WTC11 (cell line): ENCODE measurements at places on chromosomes 7 and 10. TPM values are rescaled to one million over a fixed set of nuclear protein-coding genes. Genes with fewer than 3 reads are reported as not detected.

DNA sequence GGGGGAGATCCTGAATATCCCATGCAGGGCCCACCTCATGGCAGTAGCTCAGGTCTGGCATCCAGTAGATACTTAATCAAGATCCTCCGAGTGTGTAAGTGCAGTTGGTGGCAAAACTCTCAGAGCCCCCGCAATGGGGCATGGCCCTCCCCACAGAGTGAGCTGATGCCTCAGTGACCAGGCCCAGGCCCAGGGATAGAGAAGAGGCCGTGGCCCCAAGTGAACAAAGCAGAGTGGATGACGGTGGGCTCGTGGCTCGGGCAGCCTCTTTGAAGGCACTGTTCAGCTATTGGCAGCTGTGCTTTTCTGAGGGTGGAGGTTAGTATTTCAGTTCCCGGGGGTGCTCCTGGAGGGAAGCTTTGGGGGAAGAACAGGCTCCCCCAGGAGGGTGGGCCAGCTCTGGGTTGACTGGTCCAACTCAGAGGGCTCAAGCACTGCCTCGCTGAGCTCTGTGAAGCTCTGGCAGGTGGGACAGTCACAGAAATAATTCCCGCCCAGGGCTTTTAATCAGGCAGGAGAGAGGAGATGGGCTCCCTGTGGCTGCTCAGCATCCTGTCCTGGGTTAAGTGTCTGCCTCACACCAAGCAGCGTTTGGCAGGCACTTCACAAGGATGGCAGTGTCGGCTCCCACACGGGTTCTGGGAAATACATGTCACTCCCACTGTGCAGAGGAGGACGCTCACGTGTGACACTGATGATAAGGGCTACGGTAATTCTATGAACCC is 583.6 kb downstream of the TCERG1L start:
- no peak for DNase-seq

GRCh38 chr10:99647601-99648151 is 11.6 kb upstream of the ENTPD7 start:
- DNase-seq, result no peak

The TCERG1L gene
- 1.5 to 2.1 TPM (median 1.5 TPM) in 3 replicates for total RNA-seq

DNA sequence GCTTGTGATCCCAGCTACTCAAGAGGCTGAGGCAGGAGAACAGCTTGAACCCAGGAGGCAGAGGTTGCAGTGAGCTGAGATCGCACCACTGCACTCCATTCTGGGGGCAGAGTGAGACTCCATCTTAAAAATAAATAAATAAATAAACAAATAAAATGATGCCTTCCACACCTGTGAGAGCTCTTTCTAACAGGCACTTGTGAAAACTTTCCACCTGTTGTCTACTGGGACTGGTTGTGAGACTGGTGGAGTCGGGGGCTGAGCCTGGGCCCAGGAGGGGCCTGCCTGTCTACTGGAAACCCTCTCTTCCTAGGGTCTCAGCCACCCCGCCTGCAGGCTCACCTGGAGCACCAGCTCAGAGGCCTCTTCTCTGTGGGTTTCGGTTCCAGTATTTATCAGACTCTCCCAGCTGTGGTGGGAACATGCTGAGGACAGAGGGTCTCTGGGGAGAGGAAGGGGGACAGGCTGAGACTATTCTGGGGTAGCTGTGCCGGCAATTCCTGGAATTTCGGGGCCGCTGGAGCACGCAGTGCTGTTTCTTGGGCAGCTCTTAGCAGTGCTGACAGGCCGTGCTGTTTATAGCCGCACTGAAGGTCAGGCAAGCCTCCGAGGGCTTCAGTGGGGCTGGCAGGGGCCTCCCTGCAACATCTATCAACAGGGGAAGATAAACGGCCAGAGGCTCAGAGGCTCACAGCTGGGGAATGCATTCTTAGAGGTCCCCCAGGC is 3.8 kb downstream of the LDB3 start:
- no peak for DNase-seq

DNA sequence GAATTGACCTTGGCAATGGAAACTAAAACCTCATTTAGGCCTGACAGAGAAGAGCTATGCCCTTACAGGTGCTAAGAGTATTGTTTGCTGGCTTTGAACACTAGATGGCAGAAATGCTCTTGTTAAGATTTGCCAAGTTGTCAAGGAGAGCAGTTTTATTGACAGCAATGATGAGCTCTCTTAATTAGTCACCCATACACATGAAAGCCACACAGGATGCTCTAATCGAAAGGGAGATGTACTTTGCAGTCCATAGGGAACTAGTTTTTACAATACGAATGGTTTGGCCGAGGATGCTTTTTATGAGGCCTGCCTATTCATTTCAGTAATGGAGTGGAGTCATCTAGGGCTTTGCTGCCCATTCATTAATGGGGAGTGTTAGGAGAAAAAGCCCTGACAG is 45.4 kb upstream of the MBL2 start:
- DNase-seq, result no peak

DNA sequence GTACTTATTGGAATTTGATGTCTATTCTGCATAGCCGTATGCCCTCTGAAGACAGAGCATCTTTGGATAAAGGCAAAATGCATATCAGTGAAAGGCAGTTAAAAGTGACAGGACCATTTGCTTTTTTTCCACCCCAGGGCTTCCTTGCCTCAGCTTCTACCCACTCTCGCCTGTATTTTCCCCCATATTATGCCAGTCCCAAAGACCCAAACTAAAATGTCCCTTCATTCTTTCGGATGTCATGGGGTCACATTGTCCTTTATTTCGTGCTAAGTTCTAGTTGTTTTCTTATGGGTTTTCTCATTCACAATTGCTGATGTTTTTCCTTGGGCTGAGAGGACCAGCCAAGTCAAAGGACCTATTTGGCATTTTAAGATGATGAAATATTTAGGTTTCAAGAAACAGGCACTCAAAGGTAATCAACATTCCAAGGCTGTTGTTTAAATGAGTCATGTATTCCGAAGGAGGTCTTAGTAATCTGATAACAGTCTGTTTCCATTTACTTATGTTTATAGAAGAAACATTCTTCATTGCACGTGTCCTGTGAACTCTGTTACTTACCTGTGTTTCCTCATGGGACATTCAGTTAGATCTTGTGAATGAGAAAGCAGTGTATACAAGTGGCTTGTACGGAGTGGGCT is 74.1 kb downstream of the DNAH11 start:
- no peak for DNase-seq

- no peak for DNase-seq
Observed at GRCh38 chr7:122064971-122065370, 79.1 kb downstream of the AASS start.

The ARMS2 gene
- not detected in 3 replicates for total RNA-seq

DNA sequence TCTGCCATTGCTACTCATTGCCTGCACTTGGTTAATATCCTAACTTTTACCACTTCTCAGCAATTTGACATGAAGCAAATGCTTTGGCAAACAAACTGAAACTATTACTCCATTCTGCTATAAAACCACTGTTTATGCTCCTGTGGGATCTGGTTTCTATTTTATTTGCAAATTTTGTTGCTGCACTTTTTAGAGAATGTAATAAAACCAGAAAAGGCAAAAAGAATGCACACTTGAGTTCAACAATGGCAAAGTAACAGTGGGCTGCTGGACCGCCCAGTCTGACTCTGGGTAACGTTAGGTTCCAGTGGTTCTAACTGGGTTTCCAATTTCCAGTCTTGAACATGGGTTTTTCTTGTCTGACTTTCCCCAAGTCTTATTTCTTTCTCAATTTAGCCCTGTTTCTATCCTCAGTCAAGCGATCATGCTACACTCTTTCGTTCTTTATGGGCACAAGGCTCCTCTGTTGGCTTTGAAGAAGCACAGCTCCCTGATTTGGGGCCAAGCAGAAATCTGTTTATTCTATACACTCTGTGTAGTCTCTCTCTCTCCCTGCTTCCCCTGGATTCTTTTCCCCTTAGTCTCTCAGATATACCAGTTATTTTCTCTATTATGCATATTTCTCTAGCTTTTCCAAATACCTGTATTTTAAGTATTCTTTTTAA is 129.2 kb upstream of the FAM3C start:
- DNase-seq, result no peak

- no peak for DNase-seq
Observed at GRCh38 chr10:22597138-22597537, 117.2 kb downstream of the PIP4K2A start.

DNA sequence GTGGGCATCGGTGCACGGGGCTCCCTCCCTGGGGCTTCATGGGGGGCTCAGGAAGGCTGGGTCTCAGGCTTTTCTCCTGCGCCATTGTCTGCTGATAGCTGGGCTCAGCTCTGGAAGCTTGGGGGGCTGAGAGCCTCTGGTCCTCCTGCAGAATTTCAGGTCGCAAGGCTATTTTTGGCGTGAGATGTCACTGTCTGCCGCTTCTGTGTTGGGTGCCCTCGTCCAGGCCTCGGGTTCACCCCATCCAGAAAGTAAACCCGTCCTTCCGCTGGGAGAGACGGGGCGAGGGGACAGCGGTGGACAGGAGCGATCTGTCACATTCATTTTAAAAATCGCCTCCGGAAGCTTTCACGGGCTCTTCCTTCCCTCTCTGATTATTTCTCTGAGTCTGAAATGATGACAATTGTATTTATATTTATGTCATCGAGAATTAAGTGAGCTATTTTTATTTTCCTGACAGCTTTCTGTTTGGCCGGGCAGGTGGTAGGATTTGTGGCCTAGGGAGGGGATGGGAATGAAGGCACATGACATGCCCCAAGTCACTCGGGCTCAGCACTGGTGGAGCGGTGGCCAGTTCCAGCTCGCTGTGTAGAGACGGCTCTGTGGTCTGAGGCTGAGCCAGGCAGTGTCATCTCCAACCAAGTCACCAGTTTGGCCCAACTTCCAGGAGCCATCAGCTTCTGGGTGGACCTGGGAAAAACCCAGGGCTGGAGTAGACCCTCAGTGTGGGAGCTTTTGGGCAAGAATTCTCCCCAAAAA is 40.7 kb upstream of the AP5Z1 start:
- DNase-seq, result no peak

The GSTO1 gene
- total RNA-seq, result 87.9 to 99.5 TPM (median 99.2 TPM) in 3 replicates

DNA sequence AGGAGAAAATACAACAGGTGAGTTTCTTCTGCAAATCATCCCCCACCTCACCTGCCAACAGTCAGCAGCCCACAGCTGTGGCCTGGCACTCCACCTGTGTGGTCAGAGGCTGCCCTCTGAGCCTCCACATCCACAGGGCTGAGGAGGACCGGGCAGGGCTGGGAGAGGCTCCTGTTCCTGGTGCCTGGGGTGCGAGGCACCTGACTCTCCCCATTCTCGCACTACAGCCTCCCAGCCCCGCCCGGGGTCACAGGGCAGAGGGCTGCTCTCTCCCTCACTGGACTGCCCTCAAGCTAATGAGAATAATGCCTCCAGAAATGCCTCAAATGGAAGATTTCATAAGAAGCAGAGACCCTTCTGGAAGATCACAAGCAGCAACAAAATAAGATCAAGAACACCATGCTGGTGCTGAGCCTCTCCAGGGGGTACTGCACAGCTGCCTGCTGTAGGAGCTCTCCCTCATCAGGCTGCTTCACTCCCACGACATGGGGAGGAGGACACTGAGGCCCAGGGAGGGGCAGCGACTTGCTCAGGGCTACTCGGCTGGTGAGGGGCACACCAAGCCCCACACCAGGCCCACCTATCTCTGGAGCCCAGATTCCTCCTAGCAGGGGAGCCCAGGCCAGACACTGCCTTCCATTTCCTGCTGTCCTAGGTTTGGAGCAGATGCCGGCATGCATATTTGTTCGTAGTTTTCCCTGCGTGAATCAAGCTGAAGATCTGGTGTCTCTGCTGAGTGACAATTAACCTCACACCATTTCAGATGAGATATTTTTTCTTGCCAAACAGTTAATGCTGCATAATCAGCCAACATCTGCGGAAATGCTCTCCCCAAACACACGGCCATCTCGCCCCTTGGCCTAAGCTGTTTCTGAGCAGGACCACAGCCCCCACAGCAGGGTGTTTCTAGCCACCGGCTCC is 76.5 kb downstream of the FAM53B start:
- no peak for DNase-seq

- no peak for DNase-seq
Observed at GRCh38 chr7:655758-656157, 70.7 kb upstream of the DNAAF5 start.

DNA sequence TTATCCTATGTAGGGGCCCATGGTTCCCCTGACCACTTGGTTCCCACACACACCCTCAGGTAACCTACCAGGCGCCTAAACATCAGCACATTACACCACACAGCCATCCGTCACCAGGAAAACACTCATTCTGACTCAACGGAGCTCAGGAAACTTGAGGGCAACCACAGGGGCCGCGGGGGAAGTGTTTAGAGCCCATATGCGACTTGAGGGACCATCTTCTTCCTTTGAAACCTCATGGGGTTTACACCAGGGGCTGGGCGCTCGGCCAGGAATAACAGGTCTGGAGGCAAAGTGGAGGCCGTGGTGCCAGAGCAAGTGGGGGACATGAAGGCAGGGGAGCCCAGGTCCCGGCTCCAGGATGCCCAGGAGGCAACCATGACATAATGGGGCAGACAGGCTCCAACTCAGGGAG is 1.5 kb downstream of the STX1A start:
- no peak for DNase-seq

DNA sequence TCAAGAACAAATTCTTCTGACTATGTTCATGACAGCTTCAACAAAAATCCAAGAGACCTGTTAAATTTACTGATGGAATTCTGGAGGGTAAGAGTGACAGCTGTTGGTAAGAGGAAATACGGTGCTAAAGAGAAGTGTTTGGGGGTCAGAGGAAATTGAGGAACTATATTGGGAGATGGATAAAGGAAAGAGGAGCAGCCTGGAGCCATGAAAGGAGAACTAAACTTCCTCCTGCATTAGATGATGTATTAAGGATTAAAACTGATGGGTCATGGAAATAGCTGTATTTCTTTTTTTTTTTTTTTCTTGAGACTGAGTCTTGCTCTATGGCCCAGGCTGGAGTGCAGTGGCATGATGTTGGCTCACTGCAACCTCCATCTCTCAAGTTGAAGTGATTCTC is 95.3 kb downstream of the HERPUD2 start:
- DNase-seq, result no peak

- DNase-seq, result no peak
Observed at GRCh38 chr7:80175744-80176143, 41.1 kb downstream of the GNAI1 start.

DNA sequence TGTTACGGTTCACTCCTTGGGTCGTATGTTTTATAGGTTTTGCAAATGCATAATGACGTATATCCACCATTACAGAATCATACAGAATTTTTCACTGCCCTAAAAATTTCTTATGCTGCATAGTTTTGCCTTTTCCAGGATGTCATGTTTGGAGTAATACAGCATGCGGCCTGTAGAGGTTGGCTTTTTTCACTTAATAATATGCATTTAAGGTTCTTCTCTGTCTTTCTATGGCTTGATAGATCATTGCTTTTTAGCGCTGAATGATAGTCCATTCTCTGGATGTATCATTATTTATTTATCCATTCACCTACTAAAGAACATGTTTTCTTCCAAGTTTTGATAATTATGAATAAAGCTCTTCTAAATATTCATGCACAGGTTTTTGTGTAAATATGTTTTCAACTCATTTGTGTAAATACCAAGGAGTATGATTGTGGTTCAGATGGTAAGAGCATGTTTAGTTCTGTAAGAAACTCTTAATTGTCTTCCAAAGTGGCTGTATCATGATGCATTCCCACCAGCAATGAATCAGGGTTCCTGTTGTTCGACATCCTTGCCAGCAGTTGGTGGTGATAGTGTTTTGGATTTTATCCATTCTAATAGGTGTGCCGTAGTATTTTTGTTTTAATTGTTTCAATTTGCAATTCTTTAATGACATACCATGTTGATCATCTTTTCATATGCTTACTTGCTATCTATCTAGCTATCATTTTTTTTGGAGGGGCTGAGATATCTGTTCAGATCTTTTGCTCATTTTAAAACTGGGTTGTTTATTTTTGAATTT is 531.2 kb upstream of the GHITM start:
- DNase-seq, result no peak
